HepG2 (cell line): ENCODE measurements at places on chromosomes 13 and 19.

DNA sequence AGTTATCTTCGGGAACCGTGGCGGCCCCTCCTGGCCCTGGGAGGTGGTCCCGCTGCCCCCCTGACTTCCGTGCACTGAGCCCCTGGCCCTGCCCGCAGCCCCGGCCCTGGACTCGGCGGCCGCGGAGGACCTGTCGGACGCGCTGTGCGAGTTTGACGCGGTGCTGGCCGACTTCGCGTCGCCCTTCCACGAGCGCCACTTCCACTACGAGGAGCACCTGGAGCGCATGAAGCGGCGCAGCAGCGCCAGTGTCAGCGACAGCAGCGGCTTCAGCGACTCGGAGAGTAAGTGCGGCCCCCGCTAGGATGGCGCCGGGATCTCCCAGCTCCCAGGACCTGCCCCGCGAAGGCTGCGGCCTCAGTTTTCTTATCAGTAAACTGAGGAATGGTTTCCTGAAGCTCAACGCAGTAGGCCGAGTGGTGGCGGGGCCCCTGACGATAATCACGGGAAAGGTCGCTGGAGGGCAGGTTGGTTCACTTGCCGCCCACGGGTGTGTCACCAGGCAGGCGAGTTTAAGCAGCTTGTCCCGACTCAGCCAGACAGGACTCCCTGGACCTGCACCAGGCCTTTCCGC lies 924 bp downstream of the RGCC start:
- DNase-seq: no peak

DNA sequence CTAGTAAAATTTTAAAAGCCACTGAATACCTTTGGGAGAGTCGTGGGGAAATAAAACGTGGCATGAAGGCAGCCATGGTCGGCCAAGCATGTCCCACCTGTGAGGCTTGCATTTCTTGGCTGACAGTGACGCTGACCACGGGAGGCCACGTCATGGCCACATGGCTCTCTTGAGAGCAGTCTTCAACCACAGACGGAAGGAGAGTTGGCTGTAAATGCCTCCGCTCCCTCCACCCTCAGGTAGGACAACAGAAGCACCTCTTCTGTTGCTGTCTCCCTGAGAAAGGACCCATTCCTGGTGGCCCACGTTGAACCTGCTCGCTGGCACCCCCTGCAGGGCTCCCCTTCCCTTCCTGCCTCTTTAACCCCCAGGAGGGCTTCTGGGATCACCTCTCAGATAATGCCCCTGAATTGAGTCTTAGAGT lies 10.6 kb upstream of the LRRC25 start:
- no peak for DNase-seq

DNA sequence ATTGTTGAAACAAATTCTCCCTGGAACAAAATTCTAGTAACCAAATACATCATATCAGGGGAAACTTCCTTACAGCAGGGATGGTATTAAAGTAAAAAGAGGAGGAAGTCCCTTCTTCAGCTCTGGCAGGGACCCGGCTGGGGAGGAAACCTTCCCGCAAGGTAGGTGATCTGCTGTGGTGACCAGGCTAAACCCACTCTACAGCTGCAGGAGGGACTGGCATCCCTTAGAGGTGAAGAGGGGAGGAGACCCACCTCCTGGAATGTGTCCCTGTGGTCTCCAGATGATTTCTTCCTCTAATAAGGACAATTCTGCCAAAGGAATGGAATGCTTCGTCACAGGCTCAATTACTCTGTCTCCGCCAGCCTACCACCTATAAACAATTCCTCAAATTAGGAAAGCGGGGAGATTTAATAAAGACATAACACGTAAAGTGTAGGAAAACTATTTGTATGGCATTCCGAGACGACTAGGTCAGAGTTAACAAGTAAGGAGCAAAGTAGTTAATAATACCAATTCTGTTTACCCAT lies 637 bp upstream of the PDS5B start:
- DNase-seq: no peak

DNA sequence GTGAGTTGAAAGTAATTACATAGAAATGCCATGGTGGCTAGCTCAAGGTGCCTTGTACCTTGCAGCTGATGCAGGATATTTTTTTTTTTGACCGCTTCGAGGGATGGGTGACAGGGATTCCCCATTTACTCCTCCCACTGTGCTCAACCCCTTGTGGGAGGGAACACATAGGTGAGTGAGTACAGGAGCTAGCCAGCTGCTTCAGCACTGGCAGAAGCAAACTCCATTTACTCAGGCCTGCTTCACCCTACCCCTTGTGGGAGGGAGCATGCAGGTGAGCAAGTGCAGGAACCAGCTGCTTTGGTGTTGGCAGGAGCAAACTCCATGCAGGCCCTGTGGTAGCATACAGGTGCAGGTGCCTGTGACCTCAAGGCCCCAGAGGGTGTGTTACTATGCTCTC lies 330.1 kb downstream of the TDRD3 start:
- no peak for DNase-seq

GRCh38 chr19:14786421-14786851 lies 8.1 kb upstream of the ADGRE2 start:
- no peak for DNase-seq

DNA sequence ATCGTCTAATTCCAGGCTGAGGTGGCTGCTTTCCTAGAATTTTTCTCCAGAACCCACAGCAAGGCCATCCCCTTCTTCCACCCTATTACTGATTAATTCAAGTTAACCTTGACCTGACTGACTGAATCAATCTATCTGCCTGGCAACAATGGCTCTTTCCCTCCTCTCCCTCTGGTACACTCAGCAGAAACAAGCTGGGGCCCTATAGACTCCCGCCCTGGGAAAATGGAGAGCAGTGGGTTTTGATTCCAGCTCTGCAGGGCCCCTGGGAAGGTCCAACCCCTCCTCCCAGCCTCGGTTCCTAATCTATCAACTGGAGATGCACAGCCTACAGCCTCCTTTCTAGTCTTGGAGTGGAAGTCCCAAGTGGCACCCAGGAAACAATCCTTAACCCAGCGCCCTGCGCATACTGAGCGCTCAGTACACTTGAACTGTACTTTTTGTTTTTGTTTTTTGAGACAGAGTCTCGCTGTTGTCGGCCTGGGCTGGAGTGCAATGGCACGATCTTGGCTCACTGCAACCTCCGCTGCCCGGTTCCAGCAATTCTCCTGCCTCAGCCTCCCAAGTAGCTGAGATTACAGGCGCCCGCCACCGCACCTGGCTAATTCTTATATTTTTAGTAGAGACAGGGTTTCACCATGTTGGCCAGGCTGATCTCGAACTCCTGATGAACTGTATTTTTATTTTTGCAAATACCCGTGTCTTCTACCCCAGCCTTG lies 5.2 kb upstream of the C3 start:
- peak; percentile 88 for DNase-seq
